HL-60 (cell line): ENCODE measurements at places on chromosomes 4 and X.

DNA sequence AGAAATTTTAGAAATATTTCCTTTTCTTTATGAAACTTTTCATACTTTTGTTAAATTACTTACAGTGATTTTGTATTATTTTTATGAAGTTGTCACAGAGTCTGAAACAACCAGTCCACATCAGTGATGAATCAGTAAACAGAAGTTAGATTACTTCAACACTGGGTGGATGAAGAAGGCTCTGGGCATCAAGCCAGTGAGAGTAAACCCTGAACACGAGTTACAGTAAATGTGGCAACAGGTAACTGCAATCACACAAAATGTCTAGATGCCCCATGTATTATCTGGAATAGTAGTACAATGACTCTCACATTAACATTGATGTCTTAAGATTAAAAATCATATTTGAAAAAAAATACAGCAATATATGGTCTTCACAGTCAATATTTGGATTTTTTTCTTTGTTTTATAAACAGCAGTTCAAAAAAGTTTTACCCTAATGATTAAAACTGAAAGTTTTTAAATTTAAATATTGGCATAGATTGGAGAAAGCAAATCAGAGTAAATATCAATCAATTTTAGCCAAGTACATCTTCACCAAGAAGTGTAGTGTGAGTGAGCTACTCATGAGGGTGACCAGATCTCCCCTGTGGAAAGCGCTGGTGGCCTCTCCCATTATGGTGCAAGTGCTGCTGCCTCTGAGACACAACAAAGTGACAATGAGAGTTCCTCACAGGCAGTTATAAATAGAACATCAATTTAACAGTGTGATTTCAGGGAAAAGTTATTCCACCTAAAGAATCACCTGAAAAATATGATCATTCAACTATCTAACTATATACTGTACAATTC is 63.2 kb upstream of the UGT2B7 start:
- no peak for DNase-seq

DNA sequence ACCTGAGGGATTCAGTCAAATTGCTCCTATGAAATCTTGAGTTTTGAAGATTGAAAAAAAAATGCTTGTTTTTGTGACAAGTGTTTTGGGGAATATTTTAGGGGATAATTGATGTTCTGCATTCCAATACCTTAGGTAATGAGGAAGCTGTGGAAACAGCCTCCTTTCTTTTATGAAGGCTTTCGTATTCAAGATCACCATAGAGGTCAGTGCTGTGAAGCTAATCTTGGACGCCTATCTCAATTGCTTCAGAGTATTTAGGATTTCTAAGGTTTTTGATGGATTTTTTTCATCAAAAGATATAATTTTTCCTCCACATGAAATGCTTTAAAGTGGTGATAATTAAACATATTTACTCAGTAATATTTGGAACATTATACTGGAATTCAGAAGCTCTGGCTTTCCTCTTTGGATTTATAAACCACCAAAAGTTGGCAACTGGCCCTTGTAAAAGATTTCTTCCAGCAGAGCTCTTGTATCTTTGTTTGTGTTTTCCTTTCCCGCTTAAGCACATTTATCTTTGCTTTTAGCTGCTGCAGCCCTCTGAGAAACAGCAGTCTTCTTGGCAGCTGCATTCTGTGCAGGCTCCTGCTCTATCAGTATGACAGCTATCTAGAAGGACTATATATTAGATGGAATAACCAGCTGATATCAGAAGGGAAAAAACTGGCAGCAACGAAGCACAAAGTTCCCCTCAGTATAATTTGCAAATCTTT is 63.7 kb downstream of the HMGB2 start:
- DNase-seq = no peak

DNA sequence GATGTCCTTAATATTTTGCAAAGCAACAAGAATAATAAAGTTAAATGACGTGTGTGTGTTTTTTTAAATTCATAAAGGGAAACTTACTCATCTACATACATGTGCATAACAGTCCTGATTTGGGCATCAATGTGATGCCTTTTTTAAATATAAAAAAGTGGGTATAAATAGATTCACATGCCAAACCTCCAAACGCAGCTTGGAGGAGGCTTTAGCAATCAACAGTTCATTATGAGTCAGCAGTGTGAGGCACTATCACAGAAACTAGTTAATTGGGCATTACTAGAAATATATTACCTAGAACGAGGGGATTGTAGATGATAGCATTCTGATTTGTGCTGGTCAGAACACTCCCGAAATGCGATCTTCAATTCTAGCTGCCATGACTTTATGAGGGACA is 115.1 kb downstream of the HS6ST2 start:
- no peak for DNase-seq

- DNase-seq = no peak
These were observed 534.8 kb upstream of the HTR2C start for GRCh38 chrX:114049063-114049462.

DNA sequence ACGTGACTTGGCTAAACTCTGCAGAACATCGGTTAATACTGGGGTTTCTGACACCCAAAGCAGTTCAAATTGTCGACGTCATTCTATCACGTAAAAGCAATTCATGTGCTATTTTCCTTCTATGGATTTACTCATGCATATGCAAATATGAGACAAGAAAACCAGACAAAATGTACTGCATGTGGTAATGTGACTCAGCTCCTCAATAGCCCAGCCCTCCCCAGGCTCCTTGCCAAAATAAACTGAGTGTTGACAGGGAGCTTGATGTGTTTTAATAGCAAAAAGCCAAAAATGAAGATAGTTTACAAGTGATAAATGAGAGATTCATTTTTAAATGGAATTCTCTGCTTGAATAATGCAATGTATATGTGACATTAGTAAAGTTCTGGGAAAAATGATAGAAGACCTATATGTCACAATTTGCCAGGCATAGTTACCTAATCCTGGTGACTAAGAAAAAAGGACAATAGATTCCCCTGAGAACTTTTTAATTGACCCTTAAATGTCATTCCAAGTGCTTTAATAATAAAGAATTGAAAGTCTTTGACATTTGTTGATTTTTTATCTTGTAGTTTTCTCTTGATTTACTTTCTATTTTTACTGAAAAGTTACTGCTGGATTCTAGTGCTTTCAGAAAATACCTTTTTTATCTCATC is 1700.6 kb upstream of the TENM3 start:
- DNase-seq = no peak

- DNase-seq = no peak
These were observed 16.6 kb downstream of the AMER1 start for GRCh38 chrX:64188901-64189300.

DNA sequence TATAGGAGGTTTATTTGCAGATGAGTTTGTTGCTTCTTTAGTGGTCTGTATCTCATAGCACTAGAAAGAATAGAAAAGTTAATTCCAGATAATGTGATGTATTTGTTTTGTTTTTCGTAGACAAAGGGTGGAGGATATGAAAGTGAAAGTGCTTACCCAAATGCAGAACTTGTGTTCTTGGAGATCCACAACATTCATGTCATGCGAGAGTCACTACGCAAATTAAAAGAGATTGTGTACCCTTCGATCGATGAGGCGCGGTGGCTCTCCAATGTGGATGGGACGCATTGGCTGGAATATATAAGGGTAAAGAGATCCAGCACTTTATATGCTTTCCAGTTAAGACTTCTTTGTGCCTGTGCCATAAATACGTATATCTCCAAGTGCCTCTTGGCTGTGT is 43.3 kb downstream of the MTMR1 start:
- DNase-seq = no peak

GRCh38 chrX:71067712-71068043 is 456 bp downstream of the SNX12 start:
- no peak for DNase-seq

- no peak for DNase-seq
These were observed 348.4 kb downstream of the FBXO8 start for GRCh38 chr4:173934933-173935620.
